ENCODE measurements at places on chromosomes 5 and 9.

DNA sequence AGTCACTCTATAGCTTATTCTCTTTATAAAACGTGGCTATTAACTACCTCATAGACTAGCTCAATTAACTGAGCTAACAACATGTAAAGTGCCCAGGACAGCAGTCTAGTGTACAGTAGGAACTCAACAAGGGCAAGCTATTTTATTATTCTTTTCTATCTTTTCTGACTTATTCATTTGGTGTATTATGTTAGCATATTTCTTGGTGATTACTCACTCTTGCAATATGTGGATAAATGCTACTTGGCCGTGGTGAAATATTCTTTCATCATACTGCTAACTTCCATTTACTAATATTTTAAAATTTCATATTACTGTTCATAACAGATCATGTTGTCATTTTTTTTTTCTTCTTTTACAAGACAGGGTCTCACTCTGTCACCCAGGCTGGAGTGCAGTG lies 4.9 kb downstream of the SLC25A51 start:
- no peak for DNase-seq

- no peak for DNase-seq
These were observed 51.6 kb upstream of the ZFR start for GRCh38 chr5:32496104-32496503.

GRCh38 chr9:86751207-86751606 lies 196.1 kb downstream of the GAS1 start:
- no peak for DNase-seq

DNA sequence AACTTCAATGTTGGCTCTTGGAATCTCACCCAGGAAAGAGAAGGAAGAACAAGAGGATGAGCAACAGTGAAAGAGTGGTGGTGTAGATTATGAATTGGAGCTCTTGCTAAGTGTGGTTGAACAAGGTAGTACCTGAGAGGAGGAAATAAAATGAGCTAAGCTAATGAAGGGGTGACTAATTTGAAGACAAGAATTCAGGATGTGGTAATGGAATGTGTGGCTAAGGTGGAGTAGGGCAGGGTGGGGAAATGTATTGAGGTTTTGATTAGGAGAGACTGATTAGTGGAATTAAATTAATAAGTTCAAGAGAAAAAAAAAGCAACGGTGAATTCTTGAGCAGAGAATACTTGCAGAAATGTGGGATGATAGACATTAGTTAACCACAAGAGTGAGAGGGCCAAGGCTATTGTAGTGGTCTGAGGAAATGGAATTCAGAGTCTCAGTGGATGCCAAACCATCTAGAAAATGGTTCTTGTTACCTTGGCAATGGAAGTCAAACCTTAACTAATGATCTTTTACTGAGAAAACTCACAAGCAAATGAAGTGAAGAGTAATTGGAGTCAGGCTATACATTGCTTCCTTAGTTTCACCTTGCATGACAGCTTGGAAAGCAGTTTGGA lies 648.3 kb upstream of the ZNF608 start:
- no peak for DNase-seq

GRCh38 chr9:79054500-79054899 lies 517.3 kb upstream of the TLE4 start:
- DNase-seq, result no peak

- DNase-seq, result no peak
These were observed 17.3 kb downstream of the USP20 start for GRCh38 chr9:129852579-129852978.

DNA sequence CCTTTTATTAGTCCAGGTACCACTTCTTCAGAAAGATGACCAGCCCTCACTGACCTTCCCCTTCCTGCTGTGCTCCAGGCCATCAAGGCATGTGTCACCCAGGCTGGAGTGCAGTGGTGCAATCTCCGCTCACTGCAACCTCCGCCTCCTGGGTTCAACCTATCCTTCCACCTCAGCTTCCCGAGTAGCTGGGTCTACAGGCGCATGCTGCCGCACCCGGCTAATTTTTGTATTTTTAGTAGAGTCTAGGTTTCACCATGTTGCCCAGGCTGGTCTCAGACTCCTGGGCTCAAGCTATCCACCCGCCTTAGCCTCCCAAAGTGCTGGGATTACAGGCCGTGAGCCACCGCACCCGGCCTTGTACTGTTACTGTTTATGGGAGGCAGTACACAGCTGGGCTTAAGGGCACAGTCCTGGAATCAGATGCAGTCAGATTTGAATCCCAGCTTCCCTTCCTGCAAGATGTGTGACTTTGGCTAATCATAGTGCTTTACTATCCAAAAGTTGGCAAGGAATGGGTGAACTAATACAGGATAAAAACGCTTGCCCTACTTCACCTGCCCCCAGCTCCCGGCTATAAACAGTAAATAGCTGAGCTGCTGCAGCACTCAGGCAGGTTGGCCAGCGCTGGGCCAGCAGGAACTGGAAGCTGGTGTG lies 483 bp upstream of the EIF4EBP3 start:
- DNase-seq, result no peak

DNA sequence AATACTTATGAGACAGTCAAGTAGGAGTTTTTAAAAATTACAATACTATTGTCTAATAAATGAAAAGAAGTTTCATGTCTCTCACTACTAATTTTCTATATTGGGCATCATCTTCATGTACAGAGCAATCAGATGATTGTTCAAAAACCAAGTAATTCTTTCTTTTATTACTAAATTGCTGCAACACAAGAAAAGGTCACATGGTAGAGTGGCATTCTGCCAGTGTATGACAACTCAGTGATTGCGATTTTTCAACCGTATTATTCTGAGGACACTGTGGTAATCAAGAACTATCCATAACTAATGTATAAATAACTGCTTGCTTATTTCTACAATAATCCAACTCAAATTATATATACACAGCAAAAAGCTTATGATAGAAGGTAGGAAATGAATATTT lies 96.7 kb upstream of the GRHPR start:
- DNase-seq, result no peak

- DNase-seq, result no peak
These were observed 109.4 kb upstream of the SPRY4 start for GRCh38 chr5:142434322-142434612.

DNA sequence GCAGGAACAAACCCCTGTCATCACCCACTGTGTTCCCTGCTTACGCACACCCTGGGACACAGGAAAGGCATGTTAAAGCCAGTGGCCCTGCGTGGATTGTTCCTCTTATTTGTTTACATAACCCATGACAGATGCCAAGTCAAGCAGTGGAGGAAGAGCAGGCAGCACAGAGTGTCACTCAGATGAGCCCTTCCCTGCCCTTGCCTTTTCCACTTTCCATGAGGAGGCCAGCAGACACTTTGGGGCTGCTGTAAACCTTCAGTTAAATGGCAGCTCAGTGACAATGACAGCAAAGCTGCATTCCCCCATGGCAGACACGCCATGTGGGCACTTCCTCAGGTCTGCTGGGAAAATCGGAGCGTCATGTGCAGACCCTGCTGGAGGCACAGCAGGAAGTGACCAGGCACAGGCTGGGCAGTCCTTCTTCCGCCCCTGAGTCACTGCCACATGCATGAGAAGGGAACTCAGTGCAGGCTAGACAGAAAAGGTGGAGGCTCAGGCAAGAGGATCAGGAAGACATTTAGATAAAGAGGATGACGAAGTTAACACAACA lies 216.8 kb upstream of the PIK3R1 start:
- no peak for DNase-seq

- DNase-seq, result no peak
These were observed 47.6 kb upstream of the GRHPR start for GRCh38 chr9:37374892-37375291.

GRCh38 chr5:14782591-14782990 lies 89.0 kb downstream of the ANKH start:
- no peak for DNase-seq

DNA sequence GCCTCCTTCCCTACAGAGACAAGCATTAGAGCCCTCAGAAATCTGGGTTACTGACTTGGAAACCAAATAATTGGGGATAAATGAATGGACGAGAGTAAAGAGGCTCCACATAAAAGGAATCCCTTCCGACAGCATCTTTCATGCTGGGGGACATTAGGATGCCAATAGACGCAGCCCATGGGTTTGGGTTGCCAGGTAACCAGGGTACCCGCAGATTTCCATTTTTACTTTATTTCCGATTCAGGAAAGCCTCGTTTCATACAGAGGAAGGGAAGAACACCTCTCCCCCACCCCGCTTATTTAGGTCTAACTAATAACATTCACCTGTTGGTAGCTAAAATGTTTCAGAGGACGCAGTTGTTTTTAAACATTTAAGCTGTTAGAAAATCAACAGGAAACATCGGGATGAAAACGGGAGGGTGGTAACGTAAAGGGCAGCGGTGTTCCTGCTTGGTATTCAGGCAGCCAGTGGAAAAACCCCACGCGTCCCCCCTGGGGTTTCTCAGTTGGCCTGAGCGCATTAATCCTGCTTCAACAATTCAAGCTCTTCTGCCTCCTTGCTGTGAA lies 179.5 kb downstream of the YTHDC2 start:
- DNase-seq, result no peak

GRCh38 chr9:8686516-8686915 lies 886.9 kb upstream of the DMAC1 start:
- no peak for DNase-seq

DNA sequence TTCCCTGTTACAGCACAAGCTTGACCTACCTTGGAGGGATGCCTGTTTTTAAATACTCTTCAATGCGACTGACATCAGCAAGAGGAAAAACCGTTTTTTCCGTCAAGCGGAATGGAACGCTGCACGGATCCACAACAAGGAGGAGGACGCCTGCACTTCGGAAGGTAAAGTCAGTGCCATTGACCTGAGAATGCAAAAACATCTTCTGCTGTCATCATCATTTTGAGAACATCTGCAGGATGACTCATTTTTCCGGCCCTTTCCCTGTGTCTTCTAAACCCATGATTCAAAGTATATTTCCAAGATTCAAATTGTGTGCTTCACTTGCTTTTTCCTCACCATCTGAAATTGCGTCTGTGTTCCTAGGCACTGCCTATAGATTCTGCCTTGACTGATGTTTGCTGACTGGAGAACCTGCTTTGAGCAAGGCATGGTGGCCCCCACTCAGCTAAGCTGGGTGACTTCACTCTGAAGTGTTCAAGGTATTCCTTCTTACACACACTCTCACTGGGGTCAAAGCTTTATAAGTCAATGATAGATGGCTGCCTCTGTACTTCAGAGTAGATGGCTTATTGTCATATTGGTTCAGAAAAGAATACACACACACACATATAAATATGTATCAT lies 78.1 kb downstream of the CEMIP2 start:
- no peak for DNase-seq

GRCh38 chr5:167723254-167723871 lies 568.1 kb upstream of the WWC1 start:
- peak; percentile 12 for DNase-seq

GRCh38 chr5:179612577-179613459 lies 10.7 kb downstream of the HNRNPH1 start:
- DNase-seq, result no peak

GRCh38 chr9:114300153-114300845 lies 22.6 kb upstream of the ORM1 start:
- DNase-seq, result no peak

DNA sequence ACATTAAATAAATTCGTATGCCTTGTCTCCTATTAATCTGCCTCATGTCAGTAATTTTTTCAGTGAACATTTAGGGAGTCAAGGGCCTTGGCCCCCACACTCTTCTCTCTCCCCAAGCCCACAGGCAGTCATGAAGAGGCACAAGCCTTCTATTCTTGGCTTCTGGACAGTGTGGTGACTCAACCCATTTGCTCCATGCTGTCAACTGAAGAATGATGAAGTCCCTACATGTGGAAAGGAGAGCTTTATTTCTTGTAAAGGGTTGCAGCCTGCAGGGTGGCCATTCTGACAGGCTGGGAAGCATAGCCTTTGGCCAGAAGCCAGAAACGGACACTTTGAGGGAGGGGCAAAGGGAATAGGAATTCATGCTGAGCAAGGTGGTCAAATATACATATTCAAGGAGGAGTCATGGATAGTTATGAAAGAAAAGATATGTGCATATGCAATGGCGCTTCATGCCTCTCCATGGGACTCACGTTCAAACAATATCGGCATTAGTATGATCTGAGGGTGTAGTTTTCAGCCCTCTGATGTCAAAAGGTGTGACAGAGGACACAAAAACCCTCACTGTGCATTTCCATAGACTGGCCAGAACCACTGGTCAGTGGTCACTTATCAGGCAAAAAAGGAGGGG lies 31.3 kb downstream of the ANKRA2 start:
- no peak for DNase-seq

GRCh38 chr5:142597546-142598337 lies 88.1 kb downstream of the FGF1 start:
- DNase-seq, result peak; percentile 6

- DNase-seq, result no peak
These were observed 1148.1 kb upstream of the ACO1 start for GRCh38 chr9:31236344-31236743.

DNA sequence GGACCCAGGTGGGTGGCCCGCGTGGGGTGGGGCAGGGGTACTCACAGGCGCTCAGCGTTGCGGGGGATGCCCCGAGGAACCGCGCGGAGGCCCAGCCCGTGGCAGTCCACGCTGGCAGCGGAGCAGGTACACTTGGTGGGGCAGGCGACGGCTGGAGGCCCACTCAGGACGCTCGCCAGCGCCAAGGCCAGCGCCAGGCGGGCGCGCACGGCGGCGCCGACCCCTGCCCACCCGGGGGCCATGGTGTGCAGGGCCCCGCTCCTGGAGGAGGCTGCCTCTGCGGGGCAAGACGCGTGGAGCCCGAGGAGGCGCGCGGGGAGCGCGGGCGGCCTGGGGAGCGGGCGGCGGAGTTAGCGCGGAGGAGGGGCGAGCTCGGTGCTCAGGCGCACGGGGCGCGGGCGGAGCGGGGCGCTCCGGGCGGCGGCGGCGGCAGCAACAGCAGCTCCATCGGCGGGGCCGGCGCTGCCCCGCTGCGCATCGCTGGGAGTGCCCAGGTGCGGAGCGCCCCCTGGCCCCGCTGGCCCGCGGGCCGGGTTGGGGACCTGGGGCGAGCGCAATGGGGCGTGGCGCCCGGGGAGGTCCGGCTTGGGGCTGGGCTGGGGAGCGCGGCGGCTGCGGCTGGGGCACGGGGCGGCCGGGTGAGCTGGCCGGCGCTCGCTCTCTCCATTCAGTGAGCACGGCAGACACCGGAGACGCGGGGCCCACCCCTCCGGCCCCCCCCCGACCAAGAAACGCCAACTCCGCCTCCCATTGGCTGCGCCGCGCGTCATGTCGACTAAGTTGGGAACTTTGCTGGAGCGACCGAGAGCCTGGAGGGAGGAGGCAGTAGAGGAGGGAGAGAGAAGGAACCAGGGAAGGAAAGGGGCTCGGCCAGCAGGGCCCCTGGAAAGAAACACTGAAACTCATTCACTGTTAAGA lies at the start of gene SLIT3:
Gene SLIT3, minus strand, starts transcription at position 672 of the 918 bp plus-strand sequence. Its CDS starts 430 bp downstream, at position 242.
- no peak for DNase-seq

DNA sequence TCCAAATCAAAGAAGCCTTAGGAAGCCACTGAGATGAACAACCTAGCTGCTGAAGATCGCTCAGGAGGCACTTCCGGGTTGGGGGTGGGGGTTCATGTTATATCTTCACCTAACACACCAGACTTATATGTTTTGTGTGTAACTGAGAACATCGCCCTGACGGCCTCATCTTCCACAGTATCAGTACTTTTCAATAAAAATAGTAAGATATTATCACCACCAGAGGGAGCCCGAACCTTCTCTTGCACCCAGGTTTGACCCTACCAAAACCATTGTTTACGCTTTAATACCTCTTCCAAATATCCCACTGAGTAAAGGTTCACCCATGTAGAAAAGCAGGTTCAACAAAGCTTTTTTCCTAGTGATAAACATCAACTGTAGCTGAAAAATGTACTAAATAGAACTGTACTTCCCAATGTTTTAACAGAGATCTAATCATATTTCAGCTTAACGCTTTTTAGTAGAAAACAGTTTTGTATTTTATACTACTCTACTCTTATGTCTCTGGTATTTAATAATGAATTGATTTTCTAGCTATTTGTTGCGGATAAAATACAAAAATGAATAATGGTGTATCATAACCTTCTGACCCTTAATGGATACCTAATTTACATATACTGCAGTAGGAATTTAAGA lies 244.0 kb downstream of the EPB41L4A start:
- DNase-seq, result no peak
